CD4-positive, alpha-beta T cell treated with Interferon alpha-2 for 1 hour (primary cell): ENCODE measurements at places on chromosomes 13 and 19.

DNA sequence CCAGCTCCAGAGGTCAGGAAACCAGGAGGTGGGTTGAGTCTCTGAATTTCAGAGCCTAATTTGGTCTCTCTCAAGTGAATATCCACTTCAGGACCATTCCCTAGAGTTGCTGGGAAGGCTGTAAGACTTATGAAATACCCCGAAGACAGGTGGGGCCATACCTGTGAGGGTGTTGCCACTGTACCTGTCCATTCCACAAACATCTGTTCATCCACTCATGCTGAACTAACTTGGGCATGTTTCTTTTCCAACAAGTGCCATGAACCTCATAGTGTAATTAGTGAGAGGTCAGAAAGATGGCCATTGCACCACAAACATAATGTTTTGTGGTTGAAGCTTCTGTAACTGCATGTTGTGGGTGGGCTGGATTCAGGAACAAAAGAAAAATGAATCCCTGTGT is 7.8 kb downstream of the ILF3 start:
- no peak for DNase-seq

GRCh38 chr13:27449936-27450828 is at the start of gene MTIF3:
TSS of gene MTIF3 (minus strand) at chr13:27450564. CDS start at chr13:27440448, 10,116 bp downstream.
- peak; percentile 97 for DNase-seq

GRCh38 chr19:29397748-29398147 is 128.0 kb upstream of the VSTM2B start:
- DNase-seq, result no peak

DNA sequence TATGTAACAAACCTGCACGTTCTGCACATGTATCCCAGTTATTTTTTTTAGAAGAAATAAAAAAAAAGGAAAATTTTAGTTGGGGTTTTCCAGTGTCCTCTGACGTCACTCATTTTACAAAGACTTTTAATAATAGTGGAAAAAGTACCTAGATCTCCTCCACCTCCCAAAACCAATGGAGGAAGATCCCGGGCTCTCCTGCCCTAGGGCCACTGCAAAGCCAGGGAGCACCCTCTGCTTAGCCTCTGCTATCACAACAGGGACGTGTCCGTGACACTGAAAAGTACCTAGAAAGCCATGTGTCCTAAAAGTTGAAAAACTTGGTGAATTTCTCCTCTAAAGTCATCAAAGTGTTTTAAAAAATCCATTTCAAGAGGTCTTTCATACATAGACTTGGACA is 46.7 kb upstream of the IRS2 start:
- no peak for DNase-seq

GRCh38 chr19:9130965-9131364 is 4.2 kb upstream of the OR7G3 start:
- no peak for DNase-seq

DNA sequence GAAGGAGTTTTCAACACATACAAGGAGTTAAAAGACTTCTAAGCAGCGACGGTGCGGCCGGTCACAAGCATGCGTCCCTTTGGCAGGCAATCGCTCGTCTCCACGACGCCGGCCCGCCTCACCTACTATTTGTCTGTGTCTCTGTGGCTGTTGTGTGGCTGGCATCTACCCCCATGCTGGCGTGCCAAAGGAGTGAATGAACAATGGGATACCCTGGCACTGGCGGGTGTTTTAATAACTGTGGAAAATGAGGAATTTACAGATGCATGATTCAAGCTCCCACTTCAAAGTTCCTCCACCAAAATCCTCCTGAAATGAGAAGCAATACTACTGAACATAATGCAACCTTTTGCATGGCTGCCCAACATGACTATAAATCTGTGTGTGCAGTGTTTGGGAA is 176.6 kb downstream of the KLF5 start:
- no peak for DNase-seq

GRCh38 chr13:110485604-110486003 is 75.9 kb downstream of the RAB20 start:
- DNase-seq, result no peak

DNA sequence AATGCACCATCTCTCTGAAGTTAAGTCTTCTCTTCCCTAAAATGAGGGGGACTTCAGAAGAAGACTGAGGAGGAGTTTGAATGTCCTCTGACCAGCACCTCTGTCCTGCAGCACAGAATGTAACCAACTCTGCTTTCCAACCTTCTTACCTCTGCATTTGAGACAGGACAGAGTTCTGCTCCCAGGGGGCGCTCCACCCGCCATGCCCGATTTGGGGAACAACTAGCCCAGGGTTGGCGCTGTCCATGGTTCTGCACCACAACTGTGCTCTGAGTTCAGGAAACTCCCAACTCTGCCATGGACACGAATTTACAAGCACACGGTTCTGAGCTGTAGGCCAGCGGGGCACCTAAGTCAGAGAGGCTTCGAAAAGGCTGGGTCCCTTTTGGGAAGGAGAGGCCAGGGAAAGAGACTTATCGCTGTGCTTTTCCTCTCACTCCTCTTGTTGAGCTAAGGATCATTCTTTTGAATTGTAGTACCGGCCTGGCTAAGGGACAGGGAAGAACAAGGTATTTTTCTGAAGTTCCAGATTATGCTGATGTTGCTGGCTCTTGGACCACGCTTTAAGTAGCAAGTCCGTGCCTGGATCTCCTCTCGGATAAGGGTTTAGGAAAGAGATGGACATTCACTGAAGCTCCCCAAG is 22.2 kb downstream of the SIGLEC5 start:
- peak; percentile 62 for DNase-seq

GRCh38 chr13:73714522-73714921 is 419.7 kb downstream of the KLF12 start:
- DNase-seq, result no peak

DNA sequence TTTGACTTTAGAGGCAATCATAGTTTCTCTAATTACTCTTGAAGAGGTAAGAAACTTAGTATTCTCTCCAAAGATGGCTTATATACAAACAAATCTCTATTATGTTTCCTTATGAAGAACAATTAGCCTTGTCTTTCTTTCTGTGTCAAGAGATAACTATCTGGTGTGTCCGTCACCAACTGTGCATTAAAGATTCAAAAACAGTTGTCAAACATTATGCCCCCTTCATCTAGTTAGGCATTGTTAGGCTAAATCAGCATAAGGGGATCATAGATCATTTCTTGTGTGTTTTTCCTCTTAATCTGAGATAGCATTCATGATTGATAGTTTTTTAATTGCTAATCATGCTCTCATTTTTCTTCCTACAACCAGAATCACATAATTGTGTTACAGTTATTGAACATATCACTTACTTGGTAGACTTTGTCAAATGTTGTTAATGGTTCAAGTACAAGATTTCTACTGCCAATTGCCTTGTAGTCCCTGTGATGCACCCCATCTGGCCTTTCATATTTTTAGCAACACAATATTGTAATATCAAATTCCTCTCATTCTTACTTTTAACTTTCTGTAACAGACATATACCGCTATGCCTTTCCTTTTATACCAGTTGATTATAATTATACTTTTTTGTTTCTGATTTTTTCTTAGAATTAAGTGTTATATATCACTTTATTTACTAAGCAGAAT is 612.7 kb downstream of the SLITRK6 start:
- no peak for DNase-seq

GRCh38 chr19:49781394-49781793 is 14.6 kb downstream of the AP2A1 start:
- DNase-seq, result no peak

DNA sequence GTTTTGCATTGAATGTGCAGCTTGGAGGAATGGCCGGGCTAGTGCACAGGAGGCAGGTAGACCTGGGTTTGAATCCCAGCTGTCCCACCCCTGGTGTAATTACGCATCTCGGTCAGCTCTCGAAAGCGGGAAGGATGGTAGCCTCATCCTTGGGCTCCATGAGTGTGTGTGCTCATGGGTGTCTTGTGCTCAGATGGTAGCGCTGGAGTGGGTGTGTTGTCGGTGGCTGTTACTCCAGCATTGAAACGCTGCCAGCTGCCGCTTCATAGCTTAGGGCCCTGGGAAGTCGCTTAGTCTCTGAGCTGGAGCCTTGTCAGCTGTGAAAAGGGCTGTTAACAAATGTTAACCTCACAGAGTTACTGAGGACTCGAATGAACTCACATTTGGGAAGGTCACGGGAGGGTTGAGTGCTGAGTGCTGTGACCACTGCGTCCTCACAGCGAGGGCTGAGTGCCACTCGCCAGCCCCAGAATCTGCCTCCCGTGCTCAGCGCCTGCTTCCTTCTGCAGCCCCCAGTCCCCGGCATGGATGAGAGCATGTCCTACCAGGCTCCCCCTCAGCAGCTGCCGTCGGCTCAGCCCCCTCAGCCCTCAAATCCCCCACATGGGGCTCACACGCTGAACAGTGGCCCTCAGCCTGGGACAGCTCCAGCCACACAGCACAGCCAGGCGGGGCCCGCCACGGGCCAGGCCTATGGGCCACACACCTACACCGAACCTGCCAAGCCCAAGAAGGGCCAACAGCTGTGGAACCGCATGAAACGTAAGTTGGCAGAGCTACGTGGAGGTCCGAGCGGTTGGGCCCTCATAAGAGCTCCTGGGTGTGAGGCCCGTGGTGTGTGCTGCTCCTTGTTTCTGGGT is 5.2 kb downstream of the LENG8 start:
- no peak for DNase-seq

DNA sequence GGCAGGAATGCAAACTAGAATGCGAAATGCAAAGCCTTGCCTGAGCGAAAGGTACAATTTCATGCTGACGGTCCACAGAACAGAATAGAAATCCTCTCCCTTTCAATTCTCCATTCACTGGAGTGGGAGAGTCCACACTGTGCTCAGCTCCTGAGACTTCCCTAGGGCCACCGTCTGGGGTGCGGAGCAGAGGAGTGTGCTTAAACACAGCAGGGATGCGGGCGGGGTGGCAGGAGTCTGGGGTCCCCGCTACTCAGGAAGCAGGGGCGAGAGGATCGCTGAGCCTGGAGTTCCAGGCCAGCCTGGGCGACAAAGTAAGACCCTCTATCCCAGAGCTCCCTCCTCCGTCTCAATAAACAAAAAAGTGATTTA is 552 bp upstream of the ZNF816 start:
- no peak for DNase-seq

DNA sequence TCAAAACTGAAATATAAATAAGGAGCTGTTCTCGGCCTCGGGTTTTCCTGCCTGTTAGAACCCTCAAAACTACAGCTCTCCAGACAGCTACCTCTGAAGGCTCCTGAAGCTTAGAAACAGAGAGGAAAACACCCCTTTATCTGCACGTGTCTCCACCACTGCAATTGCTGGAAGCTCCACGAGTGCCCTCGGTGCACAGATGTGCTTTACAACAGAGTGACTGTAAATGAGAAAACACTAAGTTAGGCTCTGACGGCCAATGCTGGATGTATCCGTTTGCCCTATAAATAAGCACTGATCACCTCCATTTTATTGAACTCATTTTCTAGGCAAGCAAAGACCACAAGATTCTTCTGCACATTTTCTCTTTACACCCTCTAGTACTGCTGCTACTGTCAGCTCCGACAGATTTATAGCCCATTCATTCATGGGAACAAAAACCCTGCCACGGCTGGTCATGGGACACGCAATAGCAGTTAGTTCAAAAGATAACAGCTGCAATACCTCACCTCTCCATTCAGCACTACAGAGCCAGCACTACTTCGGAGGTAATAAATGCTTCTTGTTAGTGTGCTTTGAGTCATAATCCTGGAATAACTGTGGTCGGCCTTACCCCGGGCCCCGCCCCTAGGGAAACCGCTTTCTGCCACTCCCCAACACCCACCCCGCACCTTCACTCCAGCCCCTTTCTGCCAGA is 241.1 kb upstream of the ZNF507 start:
- no peak for DNase-seq

GRCh38 chr13:32838945-32839344 is 177.3 kb upstream of the KL start:
- no peak for DNase-seq

- DNase-seq, result no peak
Observed at GRCh38 chr13:61040181-61040580, 375.5 kb downstream of the PCDH20 start.

GRCh38 chr13:94121686-94122085 is 357.8 kb downstream of the DCT start:
- no peak for DNase-seq

DNA sequence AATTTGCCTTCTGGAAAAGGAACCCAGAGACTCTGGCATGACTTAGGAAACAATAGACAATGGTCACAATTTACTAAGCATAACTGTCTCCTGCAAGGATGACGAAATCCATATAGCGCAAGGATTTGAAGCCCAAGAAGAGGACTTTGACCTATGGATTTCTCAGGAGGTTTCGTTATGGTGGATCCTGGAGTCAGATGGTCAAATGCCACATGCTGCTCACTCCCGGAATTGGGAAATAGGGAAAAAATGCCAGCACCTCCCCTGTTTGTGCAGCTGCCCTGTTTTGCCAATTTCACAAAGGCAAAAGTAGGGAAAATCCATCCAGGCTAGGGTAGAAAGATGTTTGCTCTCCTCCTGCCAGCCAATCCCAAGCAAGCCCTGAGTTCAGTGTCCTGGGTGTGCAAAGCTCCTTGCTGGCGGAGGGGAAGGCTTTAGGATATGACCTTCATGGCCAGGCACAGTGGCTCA is 23.4 kb downstream of the RDH8 start:
- DNase-seq, result no peak

GRCh38 chr13:109541081-109541480 is 245.3 kb downstream of the IRS2 start:
- no peak for DNase-seq

DNA sequence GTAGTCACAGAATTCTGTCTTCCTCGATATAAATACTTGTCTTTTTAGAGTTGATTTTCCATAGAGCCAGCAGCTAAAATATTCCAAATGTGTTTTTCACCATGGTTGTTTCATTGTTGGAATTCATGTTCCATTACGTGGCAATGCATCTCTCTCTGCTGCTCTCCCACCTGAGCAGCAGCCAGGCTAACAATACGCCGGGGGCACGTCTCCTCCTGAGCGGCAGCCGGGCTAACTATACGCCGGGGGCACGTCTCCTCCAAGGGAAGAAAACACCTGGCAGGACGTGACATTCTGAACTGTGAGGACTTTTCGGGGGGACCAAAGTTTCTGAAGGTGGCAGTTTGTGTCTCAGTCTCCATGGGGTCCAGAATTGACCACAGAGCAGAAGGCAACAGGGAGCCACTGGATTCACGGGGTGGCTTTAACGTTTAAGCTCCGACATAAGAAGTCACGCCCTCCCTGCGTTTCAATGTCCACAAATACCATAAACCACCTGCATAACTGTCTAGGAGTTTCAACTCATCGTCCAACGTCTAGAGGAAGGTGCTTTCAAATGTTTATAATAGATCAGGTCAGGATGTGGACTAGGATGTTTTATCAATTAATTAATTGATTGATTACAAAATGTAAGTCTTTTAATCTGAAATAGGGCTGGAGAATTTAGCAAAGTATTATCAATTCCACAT is 15.1 kb downstream of the PLPP2 start:
- no peak for DNase-seq

- DNase-seq, result peak; percentile 36
Observed at GRCh38 chr19:10503002-10503789, at the start of gene KEAP1. TSS of gene KEAP1 (minus strand) at chr19:10503356. CDS start at chr19:10500033, 3,323 bp downstream.

- no peak for DNase-seq
Observed at GRCh38 chr13:66992183-66992582, 238.0 kb downstream of the PCDH9 start.

DNA sequence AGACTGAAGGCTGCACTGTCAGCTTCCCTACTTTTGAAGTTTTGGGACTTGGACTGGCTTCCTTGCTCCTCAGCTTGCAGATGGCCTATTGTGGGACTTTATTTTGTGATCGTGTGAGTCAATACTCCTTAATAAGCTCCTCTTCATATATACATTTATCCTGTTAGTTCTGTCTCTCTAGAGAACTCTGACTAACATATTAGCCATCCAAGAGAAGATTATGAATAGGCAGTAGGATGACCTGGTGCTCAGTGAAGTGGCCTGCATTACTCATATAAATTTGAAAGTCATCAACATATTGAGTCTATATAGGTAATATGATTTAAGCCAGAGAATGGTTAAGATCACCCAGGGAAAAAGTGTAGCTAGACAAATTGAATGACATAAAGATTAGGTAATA is 136.3 kb upstream of the UFM1 start:
- DNase-seq, result no peak
